ENCODE measurements at places on chromosomes 2 and 18.

DNA sequence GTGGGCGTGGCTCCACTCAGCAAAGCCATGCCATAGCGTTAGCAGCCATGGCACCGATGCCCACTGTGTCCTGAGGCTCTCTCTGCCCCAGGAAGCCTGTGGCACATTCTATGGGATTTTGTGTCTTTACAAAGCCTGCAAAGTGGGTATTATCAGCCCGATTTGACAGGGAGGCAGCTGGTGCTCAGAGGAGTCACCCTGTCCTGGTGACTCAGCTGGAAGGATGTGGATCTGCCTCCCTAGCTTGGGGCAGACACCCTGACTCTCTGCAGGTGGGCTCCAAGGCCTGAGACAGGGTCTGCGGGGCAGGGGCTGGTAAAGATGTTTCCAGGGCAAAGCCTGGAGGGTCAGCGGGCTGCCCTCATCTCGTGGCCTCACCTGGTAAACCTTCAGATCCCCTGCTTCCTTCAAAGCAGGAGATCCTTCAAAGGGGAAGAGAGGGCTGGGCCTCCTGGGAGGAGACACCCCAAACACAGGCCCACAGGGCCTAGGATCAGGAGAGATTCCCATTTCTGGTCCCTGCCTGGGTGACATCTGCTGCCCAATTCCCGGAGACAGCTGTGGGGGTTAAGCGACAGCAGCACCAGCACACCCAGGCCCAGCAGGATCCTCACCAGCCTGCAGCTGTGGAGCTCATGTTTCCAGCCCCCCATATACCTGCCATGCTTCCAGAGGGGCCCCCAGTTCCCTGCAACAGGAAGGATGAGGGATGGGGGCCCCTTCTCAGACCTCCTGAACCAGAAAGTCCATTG is 3.0 kb upstream of the ASB1 start:
- no peak for DNase-seq

GRCh38 chr2:69559442-69560146 is 83.9 kb downstream of the AAK1 start:
- no peak for DNase-seq

- DNase-seq, result no peak
These were observed 1.3 kb upstream of the FIGN start for GRCh38 chr2:163737190-163737439.

DNA sequence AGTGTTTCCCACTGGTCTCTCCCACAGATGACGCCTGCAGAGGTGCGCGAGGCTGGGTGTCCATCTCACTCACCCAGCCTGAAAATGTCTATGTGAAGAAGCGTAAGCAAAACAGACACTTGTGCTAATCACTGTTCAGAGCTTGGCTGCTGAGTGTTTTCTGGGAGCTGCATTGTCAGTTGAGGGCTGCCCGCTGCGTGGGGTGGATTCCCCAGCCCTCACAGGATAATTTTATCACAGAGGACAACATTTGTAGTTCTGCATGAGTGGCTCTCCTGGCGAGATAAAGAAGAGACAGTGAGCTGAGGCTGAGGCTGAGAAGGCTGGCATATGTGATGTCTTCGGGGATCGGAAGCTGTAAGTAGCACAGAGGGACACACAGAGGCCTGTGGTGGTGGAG is 16.2 kb upstream of the CAPN13 start:
- DNase-seq, result no peak

- no peak for DNase-seq
These were observed 13.4 kb downstream of the DTYMK start for GRCh38 chr2:241673189-241673663.

GRCh38 chr2:207282916-207283315 is 117.2 kb upstream of the KLF7 start:
- no peak for DNase-seq

- DNase-seq, result no peak
These were observed 30.6 kb downstream of the TMEM17 start for GRCh38 chr2:62475172-62476011.

DNA sequence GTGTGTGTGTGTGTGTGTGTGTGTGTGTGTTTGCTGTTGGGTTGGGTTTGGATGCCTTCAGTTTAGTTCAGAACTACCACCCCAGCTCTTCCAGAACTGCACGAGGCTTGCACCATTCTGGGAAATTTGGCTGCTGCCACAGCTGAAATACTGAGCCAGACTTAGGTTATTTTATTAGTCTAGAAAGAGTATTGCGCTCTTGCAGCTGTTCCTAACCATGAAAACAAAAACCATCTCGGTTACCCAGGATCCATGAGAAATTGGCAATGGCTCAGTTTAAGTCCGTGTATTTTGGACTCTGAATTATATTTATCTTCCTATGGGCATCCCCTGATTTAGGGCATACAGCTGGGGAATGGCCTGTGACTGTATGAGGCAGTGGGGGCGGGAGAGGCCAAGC is 83.2 kb downstream of the TANC1 start:
- DNase-seq, result no peak

DNA sequence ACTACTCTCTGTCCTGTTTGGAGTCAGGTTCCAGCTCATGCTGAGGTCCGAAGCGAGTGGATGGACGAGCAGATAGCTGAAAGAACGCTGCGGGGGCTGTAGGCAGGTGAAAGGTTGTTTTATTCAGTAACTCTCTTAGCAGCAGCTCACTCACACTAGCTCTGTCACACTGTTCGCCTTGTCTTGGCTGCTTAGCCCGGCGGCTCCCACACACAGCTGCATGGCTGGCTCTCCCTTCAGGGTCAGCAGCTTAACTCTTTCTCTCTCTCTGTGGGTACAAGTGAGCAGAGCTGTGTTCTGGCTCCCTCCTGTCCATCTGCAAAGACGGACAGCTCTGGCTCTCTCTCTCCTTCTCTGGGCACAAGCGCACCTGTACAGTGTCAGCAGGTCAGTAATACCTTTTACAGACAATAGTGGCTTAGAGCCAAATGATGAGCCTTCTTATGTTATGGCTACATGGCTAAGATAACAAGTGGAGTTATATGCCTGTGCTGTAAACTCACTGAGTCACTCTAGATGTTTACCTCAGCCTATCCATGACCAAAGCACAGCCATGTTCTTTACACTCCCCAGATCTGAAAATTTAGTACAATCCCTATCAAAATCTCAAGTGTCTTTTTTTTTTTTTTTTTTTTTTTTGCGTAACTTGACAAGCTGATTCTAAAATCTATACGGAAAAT is 149.3 kb downstream of the GALNT1 start:
- no peak for DNase-seq

GRCh38 chr2:26274058-26274613 is 29.4 kb downstream of the HADHB start:
- DNase-seq, result no peak

- DNase-seq, result no peak
These were observed 44.0 kb downstream of the GPR155 start for GRCh38 chr2:174442546-174443510.

- DNase-seq, result no peak
These were observed 269.8 kb upstream of the HDAC4 start for GRCh38 chr2:239670463-239671120.

- DNase-seq, result no peak
These were observed 622.2 kb upstream of the GCFC2 start for GRCh38 chr2:76332871-76333270.

- no peak for DNase-seq
These were observed at the start of gene LONRF2 for GRCh38 chr2:100321866-100322820. LONRF2 (minus strand) TSS chr2:100322501; CDS start chr2:100322093, 408 bp downstream.

- DNase-seq, result no peak
These were observed 61.1 kb upstream of the NFATC1 start for GRCh38 chr18:79334496-79335233.

DNA sequence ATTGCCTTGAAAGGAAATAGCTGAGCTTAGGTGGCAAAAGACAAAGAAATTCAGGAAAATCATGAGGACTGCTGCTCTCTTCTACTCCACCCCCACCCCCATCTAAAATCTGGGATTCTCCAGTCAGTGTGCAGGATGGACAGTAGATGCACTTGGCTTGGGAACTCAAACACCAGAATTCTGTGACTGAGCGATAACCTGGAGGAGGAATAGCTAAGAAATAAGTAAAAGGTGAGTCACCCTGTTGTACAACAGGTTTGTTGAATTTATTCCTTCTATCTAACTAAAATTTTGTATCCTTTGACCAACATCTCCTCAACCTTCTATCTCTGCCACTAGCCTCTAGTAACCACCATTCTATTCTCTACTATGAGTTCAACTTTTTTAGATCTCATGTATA is 1029.9 kb upstream of the ACVR2A start:
- no peak for DNase-seq

DNA sequence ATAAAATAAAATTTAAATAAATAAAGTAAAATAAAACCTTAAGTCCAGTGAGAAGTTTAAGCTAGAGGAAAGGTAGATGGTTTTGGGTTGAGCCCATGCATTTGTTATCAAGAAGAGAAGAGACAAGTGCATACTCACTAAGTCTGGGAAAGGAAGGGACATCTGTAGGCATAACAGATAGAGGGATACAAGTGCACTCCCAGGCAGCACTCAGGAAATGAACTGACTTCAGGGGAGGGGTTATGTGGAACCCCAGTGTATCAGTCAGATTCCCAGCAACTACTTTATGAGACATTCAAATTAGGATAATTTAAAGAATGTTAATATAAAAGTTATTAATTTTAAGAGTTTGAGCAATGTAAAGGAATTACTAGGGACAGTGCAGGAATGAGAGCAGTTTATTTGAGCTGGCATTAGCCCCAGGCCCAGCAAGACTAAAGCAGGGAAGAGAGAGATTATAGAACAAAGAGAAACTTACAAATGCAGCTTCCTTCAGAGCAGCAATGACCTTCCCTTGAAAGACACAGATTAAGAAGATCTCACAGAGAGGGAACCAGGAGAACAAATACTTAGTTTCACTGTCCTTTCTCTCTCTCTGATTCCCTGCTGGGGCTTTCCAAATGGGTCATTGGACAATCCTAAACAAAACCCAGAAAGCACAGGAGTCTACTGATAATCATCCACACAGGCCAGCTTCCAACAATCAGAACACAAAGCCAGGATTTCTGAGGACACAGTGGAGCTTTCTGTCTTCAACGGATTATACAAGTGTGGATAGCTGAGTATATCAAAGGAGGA is 109.7 kb downstream of the ERBB4 start:
- no peak for DNase-seq

All from activated T-cell treated with anti-CD3 and anti-CD28 coated beads for 24 hours (primary cell).